ENCODE measurements at places on chromosomes 2 and 18.

- DNase-seq: no peak
These were observed 65.7 kb upstream of the PPM1B start for GRCh38 chr2:44102790-44103562.

- no peak for DNase-seq
These were observed 6.3 kb downstream of the ALPG start for GRCh38 chr2:232412986-232413385.

DNA sequence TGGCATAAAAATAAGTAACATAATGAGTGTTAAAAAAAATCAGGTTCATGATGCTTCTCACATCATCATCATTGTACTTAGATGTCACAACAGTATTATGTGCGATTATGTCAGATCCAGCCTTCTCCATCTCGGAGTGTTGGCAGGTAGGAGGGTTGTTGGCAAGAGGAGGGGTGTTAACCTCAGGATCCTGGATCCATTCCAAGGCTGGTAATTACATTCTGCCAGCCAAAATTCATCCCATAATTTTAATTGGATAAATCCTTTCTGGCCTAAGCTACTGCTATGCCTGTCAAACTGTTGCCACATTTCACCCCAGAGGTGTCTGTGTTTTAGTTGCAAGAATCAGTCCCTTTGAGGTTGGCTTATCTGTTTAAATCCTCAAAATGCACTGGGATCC lies 891 bp upstream of the FTCDNL1 start:
- no peak for DNase-seq

DNA sequence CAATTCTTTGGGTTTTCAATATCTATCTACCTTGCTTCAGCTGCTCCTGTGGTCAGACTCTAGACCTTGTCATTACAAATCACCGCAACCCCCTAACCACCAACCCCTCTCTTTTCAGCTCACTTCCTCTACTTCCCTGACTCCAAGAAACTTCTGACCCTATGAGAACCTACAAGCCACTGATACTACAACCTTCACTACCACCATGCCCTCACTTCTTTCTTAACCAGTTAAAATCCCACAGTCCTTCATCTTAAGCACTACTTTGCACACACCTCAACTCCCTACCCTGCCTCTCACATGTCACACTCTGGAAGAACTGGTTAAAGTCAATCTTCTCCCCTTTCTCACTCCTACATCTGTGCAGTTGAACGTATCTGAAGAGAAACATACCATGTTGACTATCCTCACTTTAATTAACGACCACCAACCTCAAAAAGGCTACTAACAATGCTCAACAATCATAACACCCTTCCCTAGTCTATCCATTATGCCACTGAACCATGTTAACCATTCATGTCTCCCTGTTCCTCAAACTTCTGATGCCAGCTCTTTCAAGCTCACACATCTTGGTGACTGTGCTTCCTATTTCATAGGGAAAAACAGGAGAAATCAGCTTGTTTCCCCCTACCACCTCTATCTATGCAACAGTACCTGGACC lies 12.6 kb downstream of the EIF2AK3 start:
- DNase-seq: peak; percentile 19

DNA sequence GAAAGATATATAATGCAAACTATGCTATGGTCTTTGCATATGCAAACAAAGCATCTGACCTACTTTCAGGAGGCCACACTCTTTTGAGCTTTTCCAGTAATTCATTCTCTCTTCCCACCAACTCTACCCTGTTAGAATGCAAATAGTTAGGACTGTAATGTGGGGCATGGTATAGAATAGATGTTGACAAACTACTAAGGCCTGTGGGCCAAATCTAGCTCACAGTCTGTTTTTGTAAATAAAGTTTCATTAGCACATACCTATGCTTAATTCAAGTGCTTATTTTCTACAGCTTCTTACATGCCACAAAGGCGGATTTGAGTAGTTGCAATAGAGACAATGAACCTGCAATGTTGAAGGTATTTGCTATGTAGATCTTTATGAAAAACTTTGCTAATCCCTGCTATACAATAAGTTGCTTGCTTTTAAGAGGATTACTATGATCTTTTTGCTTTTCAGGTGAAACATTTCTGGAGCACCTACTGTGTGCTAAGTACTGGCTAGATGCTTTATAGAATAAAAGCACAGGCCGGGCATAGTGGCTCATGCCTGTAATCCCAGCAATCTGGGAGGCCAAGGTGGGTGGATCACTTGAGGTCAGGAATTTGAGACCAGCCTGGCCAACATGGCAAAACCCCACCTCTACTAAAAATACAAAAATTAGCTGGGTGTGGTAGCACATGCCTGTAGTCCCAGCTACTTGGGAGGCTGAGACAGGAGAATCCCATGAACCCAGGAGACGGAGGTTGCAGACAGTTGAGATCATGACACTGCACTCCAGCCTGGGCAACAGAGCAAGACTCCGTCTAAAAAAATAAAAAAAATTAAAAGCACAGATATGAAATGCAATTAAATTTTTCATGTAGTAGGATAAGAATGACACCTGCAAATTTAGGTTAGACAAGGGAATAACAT lies 267.8 kb downstream of the DPP10 start:
- no peak for DNase-seq

DNA sequence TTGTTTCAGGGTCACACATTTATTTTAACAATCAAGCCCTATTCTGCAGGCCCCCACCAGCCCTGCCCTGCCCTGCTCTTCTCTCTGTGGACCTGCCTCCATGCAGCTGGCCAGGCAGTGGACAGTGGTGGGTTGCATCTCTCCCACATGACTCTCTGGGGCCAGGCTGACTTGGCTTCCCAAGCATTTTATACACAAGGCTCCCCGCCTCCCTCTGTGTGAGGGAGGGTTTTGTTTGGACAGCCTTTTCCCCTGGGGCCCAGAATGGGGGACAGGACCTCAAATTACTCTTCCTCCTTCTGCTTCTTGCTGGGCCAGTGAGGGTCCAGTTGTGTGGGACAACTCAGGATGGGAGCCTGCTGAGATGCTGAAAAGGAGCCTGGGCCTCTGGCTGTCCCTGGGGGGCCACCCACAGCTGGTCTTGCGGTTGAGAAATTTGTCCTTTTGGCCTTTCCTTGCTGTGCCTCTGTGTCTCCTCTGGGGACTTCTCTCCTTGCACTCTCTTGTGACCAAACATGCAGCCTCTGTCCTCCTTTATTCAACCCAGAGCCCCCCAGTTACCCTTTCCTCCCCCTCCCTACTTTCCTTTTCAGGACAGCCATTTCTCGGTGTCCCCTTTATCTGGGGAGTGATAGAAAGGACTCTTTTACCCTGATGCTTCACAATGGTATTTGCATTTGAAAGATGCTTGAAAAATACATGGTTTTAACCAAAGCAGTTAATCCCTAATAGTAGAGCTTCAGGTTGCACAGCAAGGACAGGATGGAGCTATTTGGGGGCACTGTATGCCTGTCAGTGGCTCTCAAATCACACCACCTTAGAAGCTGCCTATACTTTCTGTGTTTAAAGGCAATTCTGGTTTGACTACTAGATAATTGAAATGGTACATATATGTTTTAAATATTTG lies 151.1 kb downstream of the FHOD3 start:
- no peak for DNase-seq

- no peak for DNase-seq
These were observed 22.6 kb upstream of the PLEK start for GRCh38 chr2:68342470-68342869.

DNA sequence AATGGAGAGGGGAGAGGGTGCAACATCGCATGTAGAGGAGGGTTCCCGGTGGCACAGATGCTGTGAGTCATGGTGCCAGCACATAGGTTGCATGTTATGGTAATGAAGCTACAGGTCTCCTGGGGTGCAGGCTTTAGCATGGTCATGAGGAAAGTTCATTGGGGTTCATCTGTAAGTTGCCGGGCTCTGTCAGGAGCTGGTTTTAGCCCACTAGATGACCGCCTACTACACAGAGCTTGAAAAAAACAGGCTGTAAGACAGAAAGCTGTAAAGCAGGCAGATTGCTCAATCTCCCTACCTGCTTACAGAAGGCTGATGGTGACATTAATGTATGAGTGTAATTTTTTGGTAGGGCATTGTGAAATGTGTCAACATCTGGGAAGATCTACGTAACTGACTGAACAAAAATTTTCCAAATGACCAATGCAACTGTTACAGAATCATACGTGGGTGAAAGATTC lies 23.9 kb downstream of the DYSF start:
- DNase-seq: no peak

- no peak for DNase-seq
These were observed 16.4 kb upstream of the MAP3K20 start for GRCh38 chr2:173059292-173059691.

- DNase-seq: no peak
These were observed 299.3 kb downstream of the SOX11 start for GRCh38 chr2:5991305-5991968.

DNA sequence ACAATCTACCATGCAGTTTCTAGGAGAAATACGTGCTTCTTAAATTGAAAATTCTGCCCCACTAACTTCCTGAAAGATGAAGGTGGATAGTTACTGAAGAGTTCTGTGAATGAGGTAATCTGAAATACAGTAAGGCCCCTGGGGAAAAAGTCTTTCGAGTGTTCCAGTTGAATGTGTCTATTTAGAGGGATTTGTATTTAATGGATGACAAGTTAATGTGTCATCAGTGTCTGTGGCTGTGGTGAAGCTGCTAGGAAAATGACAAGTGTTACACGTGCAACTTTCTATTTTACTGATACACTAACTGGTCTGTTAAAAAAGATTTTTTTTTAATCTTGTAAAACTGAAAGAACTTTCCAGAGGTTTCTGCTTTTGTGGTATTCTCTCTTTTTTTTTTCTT lies 384.6 kb downstream of the STK39 start:
- DNase-seq: no peak

DNA sequence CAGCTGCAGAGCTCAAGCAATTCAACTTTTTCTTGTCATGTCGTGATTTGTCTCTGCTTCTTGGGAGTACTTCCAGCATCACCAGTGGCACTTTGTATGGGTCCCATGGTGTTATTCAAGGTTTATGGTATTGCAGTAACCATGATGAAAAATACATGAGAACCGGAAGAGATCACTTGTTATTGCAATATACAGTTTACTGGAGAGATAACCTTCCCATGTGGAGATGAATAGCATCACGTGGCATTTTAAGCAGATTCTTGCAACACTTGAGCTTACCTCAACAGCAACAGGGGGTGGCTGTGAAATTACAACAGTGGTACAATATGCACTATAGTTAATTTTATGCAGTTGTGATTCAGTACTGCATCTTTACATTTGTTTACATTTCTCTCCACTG lies 97.4 kb downstream of the APOB start:
- no peak for DNase-seq

DNA sequence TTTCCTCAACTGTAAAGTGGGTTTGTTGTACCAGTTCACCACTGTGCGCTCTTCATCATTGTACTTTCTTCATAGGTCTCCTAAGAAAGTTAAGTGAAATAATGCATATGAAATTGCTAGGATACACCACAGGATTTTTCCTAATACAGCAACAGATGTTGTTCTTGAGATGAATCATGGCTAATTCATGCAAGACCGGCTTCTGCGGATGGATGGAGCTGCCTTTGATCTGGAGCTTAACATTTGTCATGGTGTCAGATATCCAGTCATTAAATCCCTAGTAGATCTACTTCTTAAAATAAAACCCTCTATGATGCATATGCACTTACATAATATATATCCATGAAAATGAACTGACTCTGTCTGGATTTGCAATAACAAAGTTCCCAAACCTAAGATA lies 114.1 kb downstream of the COL6A3 start:
- DNase-seq: no peak

GRCh38 chr2:206814498-206814897 lies 49.1 kb downstream of the FASTKD2 start:
- no peak for DNase-seq

- DNase-seq: no peak
These were observed 559.3 kb upstream of the TNP1 start for GRCh38 chr2:217419055-217419671.

- DNase-seq: peak; percentile 68
These were observed 45.9 kb upstream of the REG3G start for GRCh38 chr2:78979380-78980151.

DNA sequence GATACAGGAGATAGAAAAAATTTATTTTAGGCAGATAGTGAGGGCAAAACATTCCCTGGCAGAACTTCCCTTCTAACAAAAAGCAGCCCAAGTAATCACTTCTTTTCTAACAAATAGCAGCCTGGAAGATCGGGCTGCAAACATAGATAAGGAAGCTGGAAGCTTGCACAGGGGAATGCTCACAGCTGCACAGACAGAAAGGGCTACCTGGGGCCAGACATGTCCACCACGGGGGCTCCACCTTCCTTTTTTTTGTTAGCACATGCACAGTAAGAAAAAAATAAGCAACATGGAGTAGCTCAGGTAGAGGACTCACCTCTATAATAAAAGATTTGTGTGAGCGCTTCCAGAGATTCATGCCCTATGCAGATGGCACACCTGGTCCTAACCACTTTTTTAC lies 420.5 kb downstream of the PTH2R start:
- DNase-seq: peak; percentile 41

DNA sequence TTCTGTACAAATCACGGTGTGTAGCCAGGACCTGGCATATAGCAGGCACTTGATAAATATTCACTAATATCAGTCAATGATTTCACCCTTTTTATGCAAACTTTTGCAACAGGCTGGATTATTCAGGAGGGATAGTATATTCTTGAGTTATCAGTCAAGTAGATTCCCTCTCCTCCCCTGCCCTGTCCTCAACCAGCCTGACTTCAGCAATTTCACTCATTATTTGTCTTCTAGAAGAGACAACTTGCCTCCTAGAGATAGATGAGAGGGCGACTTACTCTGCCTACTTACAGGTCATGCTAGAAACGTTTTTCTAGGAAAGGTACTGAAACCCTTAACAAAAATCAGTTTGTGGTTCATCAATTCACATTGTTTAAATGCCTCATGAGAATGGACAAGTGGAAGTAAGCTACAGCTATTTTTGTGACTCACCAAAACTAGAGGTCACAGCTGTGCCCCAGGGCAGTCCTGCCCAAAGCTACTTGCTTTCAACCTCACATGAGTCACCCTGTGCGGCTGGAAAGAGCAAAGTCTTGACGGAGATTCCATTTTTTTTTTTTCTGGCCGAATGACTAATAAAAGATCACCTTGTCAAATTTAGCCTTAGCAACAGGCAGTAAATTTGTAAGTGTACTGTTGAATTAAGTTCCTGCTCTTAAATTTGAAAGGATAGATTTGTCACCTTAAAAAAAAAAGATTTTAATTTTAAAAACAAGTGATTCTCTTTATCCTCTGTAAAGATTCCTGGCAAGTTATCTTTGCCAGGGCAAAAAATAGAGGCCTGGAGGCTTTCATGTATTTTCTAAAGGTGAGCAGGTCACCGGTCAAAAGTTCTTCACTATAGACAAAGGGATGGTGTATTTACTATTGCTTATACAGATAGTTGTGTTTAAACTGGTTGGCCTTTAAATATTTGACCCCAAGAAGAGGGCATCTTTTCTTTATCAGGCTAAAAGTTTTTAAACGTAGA lies 109.0 kb upstream of the SLC35G4 start:
- DNase-seq: peak; percentile 34

DNA sequence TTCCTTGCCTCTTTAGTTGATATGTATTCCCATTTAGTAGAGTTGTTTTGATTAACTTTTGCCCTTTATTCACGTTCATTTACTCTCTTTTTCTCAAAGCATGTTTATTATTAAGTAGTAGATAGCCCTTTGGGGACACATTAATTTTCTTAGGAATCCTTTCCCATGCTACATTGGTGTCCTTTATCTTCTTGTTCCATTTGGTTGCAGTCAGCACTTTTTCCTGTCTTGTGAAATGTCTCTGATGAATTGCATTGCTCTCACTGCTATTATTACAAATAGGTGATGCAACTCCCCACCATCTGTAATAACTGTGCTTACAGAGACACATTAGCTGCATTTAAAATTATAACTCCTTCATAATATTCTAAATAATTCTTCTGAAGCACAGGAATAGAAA lies 428.5 kb upstream of the CNTNAP5 start:
- no peak for DNase-seq

- DNase-seq: no peak
These were observed 76.7 kb downstream of the DTNB start for GRCh38 chr2:25596516-25597244.
